ENCODE measurements at places on chromosomes 6 and 20.
A peak's percentile ranks its signal among the peaks of the same experiment; 100 is the strongest.

- DNase-seq = no peak
These were observed 39.0 kb upstream of the ANGPT4 start for GRCh38 chr20:955111-955510.

GRCh38 chr6:87180105-87180728 is 24.9 kb downstream of the ZNF292 start:
- DNase-seq = no peak

DNA sequence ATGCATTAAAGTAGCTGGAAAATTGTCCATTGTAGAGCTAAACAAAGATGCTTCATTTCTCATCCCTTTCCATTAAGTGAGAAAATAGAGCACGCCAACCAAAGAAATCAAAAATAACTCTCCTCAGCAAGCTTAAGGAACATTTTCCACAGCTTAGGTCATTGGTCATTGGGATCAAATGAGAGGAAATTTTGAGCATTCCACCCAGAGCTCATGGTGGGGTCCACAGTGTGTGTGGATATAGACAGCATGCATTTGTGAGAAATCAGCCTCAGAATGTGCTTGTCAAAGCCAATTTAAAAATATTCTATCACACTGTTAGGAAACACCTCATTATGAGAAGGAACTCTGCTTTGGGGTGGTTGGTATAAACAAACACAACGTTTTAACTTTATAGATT is 97.2 kb downstream of the HDGFL1 start:
- no peak for DNase-seq

DNA sequence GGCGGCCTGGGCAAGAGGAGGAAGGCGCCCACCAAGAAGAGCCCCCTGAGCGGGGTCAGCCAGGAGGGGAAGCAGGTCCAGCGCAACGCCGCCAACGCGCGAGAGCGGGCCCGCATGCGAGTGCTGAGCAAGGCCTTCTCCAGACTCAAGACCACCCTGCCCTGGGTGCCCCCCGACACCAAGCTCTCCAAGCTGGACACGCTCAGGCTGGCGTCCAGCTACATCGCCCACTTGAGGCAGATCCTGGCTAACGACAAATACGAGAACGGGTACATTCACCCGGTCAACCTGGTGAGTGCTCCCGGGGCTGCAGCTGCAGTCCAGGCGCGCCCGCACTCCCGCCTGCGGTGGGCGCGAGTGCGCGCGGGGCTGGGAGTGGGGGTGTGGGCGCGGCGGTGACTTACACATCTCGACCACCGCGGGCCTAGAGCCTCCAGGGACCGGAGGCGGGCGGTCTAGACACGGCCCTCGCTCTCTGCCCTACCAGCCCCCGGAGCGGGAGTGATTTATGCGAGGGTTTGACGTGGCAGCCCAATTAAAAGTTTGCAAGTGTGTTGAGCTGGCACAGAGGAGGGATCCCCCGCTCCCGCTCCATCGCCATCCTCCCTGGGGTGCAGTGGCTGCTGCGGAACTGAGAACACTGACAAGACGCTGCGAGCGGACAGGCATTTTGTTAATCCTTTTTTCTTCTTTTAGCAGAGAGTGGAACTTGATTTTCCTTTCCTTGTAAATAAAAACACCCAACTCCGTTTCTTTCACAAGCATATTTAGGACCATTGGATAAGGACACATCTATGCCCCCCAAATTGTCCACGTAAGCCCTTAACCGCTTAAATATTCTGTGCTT is 867 bp downstream of the TCF21 start:
- DNase-seq = no peak

DNA sequence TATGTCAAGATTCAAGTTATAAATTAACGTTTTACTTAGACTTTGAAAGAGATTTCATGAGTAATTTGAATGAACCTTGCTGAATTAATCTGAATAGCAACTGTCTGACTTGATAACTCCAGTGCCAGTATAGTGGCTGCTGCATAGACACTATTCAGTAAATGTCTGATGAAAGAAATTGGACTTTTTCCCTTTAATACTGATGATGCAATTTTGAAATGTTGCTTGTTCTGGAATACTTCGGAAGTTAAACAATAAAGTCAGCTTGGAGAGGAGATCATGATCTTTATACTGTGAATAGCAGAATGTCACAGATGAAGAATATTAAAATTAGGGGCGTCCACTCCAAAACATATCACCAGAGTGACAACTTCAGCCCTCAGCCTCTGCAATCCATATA is 3.6 kb upstream of the PGBD1 start:
- no peak for DNase-seq

DNA sequence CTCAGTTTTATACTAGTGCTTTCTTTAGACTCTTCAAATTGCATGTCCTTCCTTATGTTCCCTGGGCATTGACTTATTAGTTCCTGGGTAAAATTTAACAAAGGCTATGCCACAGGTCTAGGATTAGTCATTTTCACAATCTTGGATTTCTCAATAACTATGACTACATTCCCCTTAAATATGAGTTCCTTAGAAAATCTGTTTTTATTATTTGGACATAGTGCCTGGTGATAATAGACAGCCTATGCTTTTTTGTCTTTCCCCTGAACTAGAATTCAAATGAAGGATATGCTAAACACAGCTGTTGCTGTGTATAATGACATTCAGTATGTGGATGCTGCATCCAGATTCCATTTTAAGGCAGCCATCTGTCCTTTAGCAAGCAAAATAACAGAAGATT is 1252.8 kb upstream of the GJE1 start:
- no peak for DNase-seq

DNA sequence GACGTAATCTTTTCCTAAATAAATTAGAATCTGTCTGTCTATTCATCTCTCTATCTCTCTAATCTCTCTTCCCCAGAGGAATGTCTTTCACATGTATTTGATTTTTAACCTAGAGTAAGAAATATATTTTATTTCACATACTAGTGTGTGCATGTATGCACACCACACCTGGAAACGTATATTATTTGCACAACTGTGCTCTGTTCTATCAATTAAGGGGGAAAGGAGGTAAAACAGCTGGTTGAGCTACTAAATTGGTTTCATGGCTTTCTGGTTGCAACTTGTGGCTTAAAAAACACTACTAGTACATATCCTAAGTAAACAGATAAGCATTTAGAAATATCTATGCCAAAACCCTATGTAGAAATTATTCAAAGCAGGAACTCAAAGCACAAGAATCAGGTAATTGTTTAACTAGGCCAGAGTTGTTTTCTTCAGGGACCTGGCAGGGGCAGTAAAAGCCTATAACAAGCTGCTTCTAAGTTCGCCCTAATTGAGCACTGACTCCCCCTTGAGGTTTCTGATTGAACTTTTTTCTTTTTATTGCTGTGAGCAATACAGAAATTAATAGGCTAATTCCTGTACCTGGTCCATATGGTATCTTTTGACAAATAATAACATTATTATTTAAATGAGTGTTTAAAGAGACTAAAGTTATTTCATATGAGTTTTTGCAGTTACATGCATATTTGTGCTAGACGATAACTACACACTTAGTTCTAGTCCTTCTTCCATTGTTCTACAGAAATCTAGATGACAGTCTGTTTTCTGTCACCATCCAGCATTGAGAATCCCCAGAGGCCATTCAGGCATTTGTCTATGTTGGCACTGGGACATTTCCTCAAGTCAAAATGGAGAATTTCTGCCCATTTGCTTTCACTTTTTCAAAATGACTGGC is 88.6 kb downstream of the MCHR2 start:
- peak; percentile 22 for DNase-seq

- no peak for DNase-seq
These were observed 28.6 kb upstream of the ARFGEF2 start for GRCh38 chr20:48892891-48893290.

DNA sequence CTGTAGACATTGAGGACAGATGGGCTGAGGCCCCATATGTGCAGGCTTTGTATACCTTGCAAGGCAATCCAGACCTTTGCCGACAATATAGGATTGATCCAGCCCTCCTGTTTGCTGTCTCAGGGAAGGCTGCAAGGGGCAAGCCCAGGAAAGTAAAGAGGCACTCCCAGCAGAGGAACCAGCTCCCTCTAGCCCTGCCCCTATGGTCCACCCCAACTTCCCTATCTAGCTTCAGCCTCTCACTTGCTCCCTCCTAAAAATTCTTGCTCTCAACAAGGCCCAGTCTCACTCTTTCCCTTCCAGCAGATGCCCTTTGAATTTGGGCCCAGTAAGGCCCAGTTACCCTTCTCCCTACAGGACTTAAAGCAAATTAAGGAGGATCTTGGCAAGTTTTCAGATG is 92.6 kb downstream of the JARID2 start:
- no peak for DNase-seq

DNA sequence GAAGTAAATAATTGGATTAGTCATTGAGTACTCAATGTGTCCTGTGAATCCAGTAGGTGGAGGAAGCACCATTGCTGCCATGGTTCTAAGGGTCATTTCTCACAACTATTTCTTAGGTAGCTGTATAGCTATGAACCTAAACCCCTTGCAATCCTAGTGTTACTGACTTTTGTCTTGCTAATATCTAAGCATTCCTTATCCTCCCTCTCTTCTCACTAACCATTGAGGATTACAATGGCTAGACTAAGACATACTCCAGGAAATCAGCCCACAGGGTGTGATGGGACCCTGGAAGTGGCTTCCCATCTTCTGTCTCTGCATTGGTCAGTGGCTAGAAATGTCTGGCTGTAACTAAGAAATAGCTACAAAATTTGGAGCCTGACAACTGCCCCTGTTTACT is 27.3 kb upstream of the FOXA2 start:
- no peak for DNase-seq

DNA sequence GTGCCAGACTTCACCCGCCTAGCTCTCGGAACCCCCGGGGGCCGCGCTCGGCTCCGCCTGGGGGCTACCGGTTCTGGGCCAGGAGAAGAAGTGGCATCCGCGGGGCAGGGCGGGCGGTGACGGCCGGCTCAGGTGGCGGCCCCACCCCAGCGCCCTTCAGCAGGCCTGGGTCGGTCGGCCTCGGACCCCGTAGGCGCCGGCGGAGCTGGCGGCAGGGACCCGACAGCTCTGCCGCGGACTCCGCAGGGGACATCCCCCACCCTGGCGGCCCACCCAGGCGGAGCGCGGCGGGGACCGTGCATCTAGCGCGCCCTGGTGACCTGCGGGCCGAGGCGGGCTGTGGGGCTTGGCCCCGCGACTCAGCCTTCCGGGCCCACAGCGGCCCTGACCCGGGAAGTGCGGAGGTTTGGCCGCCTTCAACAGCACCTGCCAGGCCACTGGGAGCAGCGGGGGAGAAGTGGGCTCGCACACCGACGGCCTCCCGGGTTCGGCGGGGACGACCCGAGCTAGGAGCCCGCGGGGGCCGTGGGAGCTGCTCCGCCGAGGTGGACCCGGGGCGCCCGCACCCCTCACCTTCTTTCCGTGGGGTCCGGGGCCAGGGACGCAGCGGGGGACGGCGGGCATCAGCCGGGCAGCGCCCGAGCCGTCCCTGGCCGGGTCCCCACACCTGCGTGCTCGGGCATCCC is 87.1 kb downstream of the TMEM242 start:
- DNase-seq = no peak

DNA sequence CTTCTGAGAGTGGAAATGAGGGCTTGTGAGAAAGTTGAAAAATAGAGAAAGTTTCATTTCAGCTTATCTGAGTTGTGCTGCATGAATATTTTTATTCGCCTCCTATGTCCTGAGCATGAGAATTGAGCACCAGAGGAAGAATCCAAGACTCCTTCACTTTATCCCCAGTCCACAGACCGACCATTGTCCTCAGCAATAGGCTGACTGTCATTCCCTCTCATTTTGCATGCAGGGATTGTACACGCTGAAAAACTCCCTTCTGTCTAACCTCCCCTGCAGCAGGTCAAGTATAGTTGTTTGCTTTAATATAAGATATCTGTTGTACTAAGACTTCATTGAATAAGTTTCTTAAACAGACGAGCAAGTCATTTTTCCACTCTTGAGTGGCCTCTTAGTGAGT is 437.6 kb downstream of the PRKN start:
- DNase-seq = peak; percentile 46

GRCh38 chr6:83462524-83462923 is 31.7 kb upstream of the ME1 start:
- DNase-seq = no peak

DNA sequence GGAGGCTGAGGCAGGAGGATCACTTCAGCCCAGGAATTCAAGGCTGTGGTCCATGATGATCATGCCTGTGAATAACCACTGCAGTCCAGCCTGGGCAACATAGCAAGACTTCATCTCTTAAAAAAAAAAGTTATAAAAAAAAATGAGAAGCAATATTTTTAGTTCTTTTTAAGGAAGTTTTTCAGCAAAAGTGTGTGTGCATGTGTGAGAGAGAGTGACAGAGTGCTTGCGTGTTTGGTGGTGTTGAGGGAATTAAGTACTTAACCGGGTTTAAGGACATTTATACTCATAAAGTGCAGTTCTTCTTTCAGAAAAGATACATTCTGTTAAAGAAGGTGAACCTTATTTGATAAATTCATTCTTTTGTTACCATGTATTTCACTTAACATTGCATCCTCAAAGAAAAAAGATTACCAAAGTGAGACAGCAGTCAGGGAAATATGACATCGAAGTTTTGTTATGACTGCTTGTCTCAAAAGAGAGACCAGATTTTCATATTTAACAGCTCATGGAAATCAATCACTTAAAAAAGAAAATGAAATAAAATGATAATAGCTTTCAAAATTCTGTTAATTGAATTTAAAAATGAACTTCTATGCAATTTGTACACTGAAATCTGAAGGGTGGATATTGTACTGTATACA is 254.7 kb downstream of the ARHGAP18 start:
- DNase-seq = no peak

GRCh38 chr20:8549192-8549591 is 417.1 kb downstream of the PLCB1 start:
- no peak for DNase-seq
